ENCODE measurements at places on chromosomes 12 and 14.

- DNase-seq: peak; percentile 44
These were observed 54.5 kb downstream of the VCPKMT start for GRCh38 chr14:50061664-50062437.

DNA sequence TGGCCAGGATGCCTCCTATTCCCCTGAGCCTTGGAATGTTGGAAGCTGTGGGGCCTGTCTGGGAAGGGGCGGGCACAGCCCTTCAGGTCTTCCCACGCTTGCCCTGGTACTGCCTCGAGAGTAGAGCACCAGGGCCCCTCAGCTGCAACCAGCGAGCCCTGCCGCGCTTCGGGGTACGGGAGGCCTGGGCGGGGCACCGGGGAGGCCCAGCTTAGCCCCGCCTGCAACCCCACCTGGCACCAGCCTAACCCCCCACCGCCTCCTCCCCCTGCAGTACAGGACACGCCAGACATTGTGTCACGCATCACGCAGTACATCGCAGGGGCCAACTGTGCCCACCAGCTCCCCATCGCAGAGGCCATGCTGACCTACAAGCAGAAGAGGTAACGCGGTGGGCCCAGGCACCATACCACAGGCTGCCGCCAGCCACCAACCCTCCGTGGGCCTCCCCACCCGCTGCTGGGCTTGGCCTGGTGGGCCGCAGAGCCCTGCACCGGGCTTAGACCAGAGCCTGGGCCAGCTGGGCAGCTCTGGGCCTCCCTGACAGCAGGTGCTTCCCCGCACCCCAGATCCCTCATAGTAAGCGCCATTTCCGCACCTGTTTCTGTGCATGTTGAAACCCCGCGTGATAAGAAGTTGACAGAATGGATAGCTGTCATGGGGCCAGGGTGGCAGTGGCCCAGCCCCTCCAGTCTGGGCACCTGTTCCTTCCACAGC lies 13.6 kb upstream of the TEX22 start:
- no peak for DNase-seq

- DNase-seq: no peak
These were observed 89.0 kb downstream of the NCOR2 start for GRCh38 chr12:124478416-124478815.

- no peak for DNase-seq
These were observed 1.0 kb upstream of the VRTN start for GRCh38 chr14:74347097-74347794.

- DNase-seq: no peak
These were observed 24.8 kb downstream of the LRRIQ1 start for GRCh38 chr12:85060916-85061315.

GRCh38 chr14:55125403-55125802 lies 3.6 kb upstream of the LGALS3 start:
- DNase-seq: no peak

DNA sequence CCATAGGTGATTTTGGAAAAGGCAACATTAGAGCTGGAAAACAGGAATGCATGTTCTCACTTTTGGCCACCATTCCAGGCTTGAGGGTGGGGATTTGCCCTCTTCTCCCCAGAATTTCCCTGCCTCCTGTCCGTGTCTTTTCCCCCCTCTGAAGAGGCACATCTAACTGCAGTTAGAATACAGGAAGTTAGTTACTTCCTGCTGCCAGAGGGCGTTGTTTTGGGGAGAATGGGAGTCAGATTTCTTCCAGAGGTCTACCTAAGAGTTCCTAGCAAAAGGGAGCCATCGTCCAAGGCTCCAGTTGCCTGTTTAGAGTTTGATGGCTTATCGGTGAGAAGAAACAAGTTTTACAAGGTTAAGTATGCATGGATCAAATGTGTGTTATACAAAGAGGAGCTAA lies 112.8 kb upstream of the IGF1 start:
- DNase-seq: no peak

GRCh38 chr14:101972126-101972866 lies 7.9 kb downstream of the DYNC1H1 start:
- peak; percentile 100 for DNase-seq

GRCh38 chr12:1103632-1104031 lies 112.6 kb downstream of the ERC1 start:
- DNase-seq: peak; percentile 12

DNA sequence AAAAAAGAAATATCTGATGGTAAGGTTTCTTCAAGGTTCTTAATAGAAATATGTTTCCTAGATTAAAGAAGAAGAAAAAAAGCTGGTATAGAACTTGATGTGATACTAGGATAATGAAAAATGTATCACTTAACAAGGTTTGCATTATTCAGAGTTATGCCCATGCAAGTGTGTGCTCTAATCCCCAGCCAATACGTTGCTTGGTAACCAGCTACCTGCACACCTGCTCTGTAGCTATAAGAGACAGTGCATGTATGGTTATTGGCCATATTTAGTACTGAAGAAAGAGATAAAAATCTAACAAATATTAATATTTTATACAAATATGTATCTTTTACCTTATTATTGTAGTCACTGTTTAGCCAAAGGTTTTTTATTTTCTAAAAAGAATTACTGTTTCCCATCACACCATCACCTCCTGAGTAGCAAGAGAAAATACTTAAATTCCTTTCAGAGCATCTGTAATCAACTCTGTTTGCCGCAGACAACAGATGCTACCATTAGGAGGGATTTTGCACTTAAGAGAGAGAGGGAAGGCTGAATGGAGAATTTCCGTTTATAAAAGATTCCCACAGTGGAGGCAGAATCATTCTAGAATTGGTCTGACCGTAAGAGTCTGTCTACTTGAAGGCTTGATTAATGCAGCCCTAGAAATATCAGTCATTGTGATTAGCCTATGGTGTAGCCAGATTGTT lies 115.6 kb downstream of the NEDD1 start:
- no peak for DNase-seq

- no peak for DNase-seq
These were observed 16.4 kb upstream of the HVCN1 start for GRCh38 chr12:110705309-110705708.

GRCh38 chr12:14836336-14837210 lies 6.8 kb downstream of the ART4 start:
- peak; percentile 82 for DNase-seq

DNA sequence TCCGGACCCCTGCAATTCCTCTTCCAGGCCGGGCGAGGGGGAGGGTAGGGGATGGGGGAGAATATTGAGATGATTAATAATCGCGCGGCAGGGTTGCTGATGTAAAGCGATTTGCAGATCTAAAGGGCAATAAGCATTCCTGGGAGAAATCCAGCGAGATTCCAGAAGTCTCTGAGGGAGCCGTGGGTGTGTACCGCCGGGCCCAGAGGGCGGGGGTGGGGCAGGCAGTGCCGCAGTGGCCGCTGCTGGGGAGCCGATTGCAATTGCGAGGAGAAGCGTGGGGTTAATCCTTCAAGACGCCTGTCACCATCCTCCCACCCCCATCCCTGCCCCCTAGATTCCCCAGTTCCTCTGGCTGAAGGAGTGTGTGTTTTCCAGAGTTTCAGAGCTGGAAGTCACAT lies 16.4 kb downstream of the FOS start:
- DNase-seq: peak; percentile 95

DNA sequence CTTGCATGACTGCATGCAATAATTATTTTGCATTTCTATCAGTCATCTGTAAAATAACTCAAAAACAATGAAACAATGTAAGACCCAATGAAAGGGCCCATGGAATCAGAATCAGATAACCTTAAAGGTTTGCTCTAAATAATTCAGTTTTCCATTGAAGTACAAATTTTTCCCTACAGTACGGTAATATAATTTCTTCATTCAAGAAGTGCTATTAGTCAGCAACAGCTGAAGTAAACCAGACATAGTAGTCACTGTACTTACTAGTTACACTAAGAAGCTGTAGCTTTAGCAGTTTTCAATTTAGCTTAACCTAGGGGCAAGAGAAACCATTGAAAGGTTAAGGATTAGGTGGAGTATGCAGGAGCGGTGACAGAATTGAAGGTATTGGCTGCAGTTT lies 43.5 kb downstream of the BCAT1 start:
- DNase-seq: no peak

GRCh38 chr12:77609016-77609415 lies 221.7 kb upstream of the NAV3 start:
- DNase-seq: peak; percentile 12

GRCh38 chr12:104699489-104700190 lies 242.9 kb downstream of the CHST11 start:
- peak; percentile 33 for DNase-seq

GRCh38 chr14:71119075-71119474 lies 211.8 kb downstream of the PCNX1 start:
- peak; percentile 42 for DNase-seq

- peak; percentile 40 for DNase-seq
These were observed 279.9 kb upstream of the FAR2 start for GRCh38 chr12:28869197-28869596.

DNA sequence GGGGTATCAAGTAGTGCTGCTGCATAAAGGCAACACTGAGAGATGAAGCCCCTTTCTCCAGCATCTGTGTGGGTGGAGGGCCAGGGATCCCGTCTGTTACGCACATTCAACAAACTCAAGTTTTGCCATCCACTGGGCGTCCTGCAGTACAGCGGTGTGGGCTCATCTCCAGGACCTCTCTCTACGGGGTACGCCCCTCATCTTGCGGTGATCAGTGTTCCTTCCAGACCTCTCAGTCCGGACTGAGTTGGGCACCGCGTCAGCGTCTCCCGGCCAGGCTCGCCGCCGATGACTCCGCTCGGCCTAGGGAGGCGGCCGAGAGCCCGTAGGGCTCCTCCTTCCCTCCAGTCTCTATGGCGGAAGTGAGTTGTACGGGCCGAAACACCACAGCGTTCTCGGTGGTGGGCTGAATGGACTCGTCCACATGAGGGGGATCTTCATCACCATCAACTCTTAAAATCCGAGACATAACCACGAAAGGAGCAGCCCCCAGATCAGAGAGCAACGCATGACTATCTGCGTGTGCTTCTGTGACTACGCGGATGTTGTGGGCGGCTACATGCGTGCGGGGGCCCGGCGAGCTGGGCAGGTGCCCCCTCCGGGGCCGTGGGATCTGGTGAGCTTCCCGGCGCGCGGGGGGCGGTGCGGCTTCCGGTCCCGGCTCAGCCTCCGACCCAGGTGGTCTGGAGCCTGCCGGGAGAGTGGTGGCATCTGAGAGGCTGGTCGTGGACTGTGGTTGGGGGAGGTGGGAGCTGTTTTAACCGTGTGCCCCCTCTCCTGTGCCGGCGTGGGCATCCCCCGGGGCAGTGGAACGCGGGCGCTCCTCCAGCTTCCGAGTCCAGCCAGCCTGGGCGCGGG lies at the start of gene ATG101:
Gene ATG101 (plus strand): TSS at position 652 of the 858 bp plus-strand sequence. CDS start 3,673 bp downstream, outside the sequence.
- peak; percentile 95 for DNase-seq

DNA sequence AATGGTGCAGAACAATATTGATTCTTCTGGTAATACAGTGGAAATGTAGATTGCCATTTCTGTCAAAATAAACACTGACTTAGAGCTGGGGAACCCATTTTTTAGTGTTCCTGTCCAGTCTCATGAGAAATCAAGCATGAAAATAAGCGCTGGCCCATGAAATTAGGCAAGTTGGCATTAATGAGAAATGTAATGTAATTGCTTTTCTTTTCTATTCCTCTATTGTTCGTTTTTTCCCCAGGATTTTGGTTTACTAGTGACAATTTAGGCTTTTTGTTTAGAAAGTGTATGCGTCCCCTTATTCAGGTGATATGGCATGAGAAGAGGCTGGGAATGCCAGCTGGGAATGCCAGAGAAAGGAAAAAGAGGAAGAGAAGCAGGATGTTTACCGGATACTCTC lies 64.4 kb upstream of the KICS2 start:
- DNase-seq: no peak

DNA sequence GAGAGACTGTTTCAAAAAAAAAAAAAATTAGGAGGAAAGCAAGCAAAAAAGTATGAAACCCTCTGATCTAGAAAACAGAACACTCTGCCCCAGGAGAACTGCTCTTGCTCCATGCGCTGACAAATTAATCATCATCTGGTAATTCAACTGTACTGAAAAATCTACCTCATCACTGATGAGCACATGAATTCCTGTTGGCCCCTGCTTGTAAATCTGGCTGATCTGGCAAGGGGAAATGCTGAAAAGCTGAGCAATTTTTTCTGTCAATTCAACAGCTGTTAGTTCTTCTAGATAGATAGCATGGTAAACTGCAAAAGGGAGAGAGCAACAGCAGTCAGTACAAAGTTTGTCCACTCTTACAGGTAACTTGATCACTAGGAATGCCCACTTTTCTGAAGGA lies 15.2 kb upstream of the CSRNP2 start:
- peak; percentile 11 for DNase-seq

GRCh38 chr14:86321151-86321550 lies 791.2 kb downstream of the FLRT2 start:
- DNase-seq: no peak

- no peak for DNase-seq
These were observed 42.9 kb downstream of the RBM19 start for GRCh38 chr12:113923251-113923650.

DNA sequence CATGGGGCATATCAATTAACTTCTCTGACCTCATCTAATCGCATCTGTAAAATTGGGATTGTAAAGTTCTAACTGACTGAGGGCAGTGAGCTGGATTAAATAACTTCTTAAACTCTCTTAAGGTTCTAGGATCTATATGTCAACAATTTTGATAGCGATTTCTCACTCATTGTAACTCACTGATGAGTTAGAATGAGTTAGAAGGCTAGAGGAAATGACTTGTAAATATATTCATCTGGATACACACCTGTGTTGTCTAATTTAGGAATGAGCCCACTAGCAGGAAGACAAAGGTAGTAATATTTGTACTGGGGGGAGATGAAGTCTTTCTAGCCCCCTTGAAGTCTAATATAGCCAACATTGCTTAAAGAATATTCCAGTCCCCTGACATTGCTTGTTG lies 46.3 kb upstream of the CERS5 start:
- no peak for DNase-seq

DNA sequence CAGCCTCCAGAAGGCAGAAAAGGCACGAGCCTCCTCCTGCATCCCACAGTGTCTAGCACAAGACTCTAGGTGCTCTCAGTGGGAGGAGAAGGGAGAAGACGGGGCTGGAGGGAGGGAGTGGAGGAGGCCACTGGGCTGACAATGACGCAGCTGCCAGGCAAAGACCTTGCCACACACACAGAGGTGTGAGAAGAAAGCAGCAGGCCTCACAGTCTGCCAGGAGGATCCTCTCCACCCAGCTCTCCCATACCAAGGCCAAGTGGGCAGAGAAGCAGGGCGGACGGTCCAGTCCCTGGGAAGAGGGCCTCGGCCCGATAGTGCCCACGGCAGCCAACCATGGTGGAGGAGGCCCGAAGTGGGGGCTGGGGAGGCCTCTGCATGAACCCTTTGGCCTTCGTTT lies 78.9 kb downstream of the NCOR2 start:
- DNase-seq: no peak

GRCh38 chr12:1970331-1970900 lies 33.8 kb downstream of the DCP1B start:
- peak; percentile 53 for DNase-seq

DNA sequence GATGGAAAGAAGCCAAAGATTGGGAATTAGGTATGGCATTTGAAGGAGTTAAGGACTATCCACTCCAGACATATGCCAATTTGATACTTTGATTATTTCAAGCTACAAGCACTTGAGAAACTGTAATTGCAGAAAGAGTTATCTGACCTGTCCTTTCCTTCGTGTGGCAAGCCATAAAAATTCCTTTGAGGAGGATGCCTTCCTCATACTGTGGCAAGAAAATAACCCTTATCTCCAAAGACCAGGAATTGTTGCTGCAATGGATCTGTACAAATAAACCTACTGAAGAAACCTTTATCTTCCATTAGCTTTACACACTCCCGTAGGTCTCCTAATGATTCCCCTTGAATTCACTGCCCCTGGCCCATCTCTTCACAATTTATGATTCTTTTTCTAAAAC lies 165.1 kb upstream of the AMIGO2 start:
- DNase-seq: no peak
